GM10248 (cell line): ENCODE measurements at places on chromosomes 7 and 10.
A peak's percentile ranks its signal among the peaks of the same experiment; 100 is the strongest.

DNA sequence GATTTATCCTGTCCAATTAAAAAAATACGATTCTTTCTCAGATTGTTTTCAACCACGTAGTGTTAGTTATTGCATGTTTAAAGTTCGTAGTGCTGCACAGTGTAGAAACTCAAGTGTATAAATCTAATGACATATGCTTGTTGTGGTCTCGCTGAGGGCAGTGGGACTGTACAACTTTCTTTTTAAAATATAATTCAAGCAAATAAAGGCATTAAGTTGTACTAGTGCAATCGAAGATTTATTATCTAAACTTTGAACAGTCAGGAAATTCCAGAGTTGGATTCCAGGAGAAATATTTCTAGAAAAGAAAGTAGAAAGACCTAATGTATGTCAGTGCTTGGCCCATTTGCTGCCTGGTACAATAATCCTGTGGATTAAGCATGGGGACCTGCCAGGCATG is 124.1 kb upstream of the HPS1 start:
- DNase-seq = no peak

- DNase-seq = no peak
Measured at GRCh38 chr10:121005948-121006587, 154.9 kb downstream of the WDR11 start.

DNA sequence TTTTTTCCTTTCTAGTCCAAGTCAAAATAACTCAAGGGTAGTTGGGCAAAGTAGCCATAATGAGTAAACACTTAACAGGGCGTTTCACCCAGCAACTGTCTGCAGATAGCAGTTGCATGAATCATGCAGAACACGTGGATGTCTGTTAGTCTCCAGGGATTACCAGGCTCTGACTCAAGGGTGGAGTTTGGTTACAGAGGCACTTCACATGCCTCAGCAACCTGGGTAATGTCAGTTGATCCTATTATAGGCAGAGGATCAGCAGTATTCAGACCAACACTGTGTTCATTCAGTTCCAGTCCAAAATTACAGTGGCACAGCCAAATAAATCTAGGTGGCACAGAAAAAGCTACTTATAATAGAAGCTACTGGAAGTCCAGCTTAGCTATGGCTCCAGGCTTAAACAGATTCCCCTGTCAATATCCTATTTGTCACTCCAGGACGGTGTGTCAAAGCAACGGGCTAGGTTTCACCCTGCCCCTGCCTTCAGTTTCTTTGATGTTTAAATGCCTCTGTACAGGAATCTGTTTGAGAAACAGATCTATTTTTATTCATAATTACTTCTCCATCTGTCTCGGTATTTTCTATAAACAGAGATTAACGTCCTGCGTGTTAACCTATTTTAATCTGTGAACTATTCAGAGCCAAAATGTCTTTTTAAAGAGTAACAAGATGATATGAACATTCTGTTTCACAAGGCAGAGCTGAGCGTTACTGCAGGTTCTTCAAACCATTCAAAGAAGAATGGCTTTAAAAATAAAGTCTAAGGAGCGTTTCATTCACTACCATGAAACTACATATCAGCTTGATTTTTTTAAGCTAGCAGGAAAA is 162.6 kb upstream of the AKR1E2 start:
- peak; percentile 21 for DNase-seq

DNA sequence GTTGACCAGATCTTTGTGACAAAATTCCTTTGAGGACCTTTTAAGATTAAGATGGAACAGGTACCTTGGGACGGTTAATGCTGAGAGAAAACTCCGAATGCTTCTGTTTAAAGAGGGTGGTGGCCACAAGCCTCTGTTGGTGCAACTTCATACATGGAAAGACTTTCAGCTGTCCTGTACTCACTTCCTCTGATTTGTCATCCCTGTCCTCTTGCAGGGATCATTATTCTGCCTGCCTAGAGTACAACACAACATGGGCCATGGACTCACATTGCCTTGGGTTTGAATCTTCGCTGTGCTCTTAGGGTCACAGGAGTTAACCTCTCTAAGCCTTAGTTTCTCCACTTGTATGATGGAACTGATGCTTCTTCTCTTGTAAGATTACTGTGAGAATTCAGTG is 75.1 kb downstream of the ENTPD1 start:
- DNase-seq = no peak

DNA sequence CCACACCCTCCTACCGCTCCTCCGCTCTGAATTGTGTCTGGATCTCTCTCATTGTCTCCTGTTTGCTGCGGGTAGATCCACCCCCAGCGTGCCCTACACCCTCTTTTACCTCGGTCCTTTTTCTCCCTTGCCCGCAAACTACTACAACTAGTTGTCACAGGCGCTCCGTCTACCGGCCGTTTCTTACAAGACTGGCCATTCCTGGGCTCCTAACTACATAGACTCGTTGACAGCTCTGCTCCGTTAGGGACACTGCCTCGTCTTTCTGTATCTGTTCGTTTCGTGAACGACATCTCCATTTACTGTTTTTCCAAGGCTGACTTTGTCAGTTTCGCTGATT is 786 bp downstream of the TAF3 start:
- DNase-seq = peak; percentile 49

GRCh38 chr7:73526896-73527821 is 5.1 kb upstream of the BAZ1B start:
- no peak for DNase-seq

DNA sequence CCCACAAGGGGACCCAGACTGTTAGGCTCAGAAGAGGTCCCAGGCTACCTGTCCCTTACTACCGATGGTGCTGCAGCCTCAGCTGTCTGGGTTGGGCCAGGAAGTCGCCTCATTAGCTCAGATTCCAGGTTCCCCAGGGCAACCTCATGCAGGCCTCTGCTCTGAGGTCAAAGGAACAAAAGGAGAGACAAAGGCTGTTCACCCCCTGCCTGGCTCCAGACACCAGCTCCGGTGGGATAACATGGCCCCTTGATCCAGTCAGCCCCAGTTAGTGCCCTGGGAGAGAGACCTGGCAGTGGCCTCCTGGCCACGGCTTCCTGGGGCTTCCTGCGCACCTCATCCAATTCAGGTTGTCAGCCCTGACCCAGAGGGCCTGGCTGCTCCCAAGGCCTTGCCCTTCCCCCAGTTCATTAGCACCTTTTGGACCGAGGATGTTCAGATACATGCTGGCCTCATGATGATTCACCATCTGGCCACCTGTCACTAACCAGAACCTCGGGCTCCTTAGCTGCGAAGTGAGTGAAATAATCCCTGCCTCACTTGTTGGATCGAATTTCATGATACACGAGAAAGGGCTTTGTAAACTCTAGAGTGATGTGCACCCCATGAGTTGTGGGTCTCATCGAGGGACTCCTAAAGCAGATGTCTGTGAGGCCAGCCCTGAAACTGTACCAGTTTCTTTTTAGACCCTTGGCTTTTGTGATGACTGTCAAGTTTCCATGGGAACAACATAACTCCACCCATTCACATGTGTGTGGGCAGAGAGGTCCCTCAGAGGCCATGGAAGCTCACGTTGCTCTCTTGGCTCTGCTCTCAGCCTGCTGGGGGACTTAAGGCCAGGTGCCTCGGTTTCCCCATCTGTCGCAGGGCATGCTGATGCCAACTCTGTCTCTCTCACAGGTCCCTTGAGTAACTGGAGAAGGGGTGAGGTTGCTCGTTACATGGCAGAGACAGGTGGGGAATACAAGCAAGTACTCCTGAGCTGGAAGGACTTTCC is 79.5 kb upstream of the PCBD1 start:
- peak; percentile 72 for DNase-seq

DNA sequence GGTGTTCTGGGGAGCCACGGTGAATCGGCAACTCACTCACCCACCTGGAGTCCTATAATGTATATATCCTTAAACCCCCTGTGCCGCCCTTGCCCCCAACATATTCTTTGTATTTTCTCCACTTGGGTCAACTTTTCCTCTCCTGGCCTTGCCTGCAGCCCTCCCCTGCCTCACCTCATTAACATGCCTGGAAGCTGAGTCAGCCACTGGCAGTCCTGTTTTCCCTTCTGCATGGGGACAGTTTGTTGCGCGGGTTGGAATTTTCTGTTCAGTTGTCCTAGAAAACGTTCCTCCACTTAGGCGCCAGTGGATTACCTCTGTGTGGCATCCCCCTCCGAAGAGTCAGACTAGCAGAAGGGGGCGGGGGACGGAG is 97.4 kb downstream of the C10orf105 start:
- DNase-seq = no peak

DNA sequence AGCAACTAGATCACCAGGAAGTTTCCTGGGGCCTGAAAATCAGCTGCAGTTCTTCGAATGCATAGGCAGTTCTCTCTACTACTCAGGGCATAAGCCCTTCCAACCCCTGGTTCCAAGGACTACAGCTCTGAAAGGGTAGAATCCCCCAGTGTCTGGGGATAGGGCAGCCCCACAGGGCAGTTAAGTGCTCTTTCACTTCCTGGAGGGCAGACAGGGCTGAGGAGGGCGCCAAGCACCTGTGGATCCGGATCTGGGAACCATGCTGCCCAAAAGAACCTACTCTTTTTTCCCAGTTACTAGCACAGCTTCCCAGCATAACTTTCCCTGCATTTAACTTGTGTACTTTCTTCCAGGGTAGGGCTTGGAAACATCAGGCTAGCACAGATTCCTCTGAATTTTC is 41.1 kb downstream of the CXCL12 start:
- no peak for DNase-seq

- no peak for DNase-seq
Measured at GRCh38 chr10:6114299-6114698, 25.5 kb downstream of the RBM17 start.

GRCh38 chr7:20021831-20022230 is 195.4 kb downstream of the MACC1 start:
- no peak for DNase-seq

GRCh38 chr10:96699613-96700012 is 20.7 kb downstream of the PIK3AP1 start:
- no peak for DNase-seq

- no peak for DNase-seq
Measured at GRCh38 chr10:95691281-95691680, 2.4 kb downstream of the TCTN3 start.

DNA sequence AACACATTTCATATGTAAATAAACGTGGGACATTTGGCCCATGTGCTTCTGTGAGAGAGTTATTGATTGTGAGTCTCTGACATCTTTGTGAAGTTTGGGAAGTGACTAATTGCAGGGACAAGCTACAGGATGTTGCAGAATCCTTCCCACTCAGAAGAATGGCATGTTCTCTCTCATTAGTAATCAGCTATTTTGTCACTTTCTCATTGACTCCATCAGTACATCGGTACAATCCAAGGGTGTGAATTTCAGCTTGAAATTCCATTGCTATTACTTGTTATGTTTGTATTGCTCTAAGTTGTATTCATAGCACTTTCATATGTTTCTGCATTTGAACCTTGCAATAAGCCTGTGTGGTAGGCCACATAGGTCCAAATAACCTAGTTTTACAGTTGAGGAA is 100.0 kb upstream of the KCNMA1 start:
- no peak for DNase-seq

- DNase-seq = no peak
Measured at GRCh38 chr7:151575410-151575809, 55.7 kb upstream of the RHEB start.

- no peak for DNase-seq
Measured at GRCh38 chr7:150956395-150957132, 21.6 kb downstream of the KCNH2 start.

DNA sequence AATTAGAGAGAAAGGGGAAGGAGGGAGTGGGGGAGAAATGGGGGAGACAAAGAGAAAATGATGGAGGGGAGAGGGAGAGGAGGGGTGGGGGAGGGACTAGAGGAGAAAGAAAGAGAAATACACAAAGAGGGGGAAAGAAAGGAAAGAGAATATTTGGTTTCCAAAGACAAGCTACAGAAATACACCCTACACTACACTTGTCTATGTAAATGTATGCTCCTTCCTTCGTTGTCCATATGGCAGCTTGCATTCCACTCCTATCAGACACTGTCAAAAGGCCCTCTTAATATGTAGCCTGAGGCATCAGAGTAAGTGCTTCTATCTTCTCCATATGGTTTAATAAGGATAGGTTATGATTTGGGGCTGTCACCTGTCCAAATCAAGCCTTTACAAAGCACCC is 92.8 kb upstream of the FEZF1 start:
- no peak for DNase-seq

- DNase-seq = no peak
Measured at GRCh38 chr10:20100171-20100570, 283.9 kb downstream of the PLXDC2 start.

- no peak for DNase-seq
Measured at GRCh38 chr10:87838650-87839049, 20.6 kb upstream of the ATAD1 start.

DNA sequence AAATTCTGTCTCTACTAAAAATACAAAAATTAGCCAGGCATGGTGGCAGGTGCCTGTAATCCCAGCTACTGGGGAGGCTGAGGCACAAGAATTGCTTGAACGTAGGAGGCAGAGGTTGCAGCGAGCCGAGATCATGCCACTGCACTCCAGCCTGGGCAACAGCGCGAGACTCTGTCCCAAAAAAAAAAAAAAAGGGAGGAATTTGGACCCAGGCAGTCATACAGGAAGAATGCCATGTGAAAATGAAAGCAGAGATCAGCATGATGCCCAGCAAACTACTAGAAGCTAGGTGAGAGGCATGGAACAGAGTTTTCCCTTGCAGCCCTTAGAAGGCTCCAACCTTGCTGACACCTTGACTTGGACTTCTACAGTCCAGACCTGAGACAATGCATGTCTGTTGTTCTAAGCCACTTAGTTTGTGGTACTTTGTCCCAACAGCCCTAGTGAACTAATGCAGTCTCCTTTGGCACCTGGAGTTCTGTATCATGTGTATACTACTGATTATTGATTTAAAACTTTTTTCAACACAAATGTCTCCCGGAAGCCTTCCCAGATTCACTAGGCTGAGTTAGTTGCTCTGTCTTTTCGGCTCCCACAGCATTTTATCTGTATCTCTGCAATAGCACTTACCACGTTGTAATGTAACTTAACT is 10.2 kb upstream of the BAG3 start:
- no peak for DNase-seq

DNA sequence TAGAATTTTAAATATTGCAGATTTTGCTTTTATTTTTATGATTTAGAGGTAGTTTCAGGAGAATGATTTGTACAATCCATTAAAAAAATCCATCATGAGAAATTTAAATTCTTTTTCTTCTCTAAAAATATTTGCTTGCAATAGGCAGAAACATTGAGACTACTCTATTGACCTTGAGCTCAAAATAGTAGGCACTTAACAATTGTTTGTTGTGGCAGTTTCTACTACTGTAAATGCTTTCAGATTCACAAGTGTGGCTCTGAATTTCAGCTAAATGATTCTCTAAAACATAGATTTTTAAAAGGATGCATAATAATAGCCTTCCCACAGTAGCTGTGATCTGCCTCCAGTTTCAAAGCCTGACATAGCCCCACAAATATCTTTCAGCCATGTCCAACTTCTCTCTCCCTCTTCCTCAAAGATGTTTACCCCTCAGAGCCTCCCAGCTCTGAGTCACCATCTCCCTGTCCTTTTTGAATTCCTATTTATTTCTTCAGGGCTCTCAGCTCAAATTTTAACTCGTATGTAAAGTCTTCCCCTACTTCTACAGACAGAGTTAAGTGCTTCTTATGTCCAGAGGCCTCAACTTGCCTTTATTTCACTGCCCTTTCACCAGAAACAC is 160.5 kb downstream of the AOAH start:
- DNase-seq = no peak
